ENCODE measurements at places on chromosomes 12 and 14. TPM values are rescaled to one million over a fixed set of nuclear protein-coding genes. Genes with fewer than 3 reads are reported as not detected.
A peak's percentile ranks its signal among the peaks of the same experiment; 100 is the strongest.

The NPFF gene
- not detected for total RNA-seq

The TUNAR gene
- total RNA-seq: not detected

DNA sequence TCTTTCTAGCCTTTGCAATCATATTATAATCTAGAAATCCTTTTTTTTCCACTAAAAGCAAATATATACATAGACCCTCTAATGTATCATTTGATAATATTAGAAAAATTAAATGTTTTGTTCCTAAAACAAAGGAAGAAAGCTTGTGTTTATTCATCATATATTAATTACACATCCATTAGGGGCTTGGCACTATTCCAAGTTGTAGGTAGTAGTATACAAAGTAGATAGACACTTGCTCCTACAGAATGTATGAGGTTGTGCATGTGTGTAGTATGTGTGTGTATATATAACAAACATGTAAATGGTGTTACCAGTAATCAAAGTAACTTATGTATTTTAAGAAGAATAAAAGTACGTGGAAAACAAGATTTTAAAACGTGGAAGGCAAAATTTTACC lies 15.0 kb upstream of the KCNMB4 start:
- no peak for DNase-seq

DNA sequence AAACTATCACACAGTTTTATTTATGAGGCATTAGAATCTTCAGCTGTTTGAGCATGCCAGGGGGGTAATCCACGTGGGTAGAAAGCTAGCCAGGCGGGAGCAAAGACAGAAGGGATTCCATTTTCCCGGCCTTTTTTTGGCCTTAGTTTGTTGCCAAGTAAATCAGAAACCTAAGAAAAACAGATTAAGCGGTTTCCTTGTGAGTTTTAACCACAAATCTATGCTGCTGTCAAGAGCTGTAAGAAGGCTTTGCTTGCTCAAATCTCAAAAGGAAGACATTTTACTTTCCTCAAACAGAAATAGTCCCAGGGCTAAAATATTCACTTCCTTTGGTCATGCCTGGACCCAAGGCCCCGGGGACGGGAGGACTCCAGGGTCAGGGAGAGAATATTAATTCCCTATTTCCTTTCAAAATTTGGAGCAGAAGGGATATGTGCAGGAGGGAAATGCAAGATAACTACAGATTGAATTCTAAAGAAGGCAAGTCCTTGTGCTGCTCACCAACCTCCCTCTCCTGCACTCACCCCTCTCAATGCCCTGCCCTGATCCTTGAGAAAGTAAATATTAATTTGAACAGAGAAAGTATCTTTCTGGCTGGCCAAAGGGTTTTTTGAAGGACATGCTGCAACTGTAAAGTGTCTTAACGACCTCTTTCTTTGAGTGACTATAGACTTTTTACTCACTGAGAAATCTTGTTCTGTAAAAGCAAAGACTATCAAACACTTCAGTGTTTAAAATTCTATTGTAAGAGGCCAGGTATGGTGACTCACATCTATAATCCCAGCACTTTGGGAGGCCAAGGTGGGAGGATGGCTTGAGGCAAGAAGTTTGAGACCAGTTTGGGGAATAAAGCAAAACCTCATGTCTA lies 75.7 kb downstream of the HSD17B6 start:
- DNase-seq: peak; percentile 14

DNA sequence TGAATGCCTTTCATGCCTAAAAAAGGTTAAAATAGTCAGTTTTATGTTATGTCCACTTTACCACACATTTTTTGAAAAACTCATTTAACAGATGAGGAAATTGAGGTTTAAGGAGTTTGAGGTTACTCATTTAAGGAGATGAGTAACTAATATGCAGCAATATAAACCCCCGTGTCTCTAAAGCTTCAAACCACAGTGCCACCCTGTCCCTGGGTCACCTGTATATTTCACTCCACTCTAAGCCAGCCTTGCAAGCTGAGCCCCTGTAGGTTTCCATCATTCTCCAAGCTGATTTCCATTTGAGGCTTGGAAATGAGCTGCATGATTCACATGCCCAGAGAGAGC lies 64.4 kb downstream of the NUAK1 start:
- DNase-seq: no peak

GRCh38 chr14:81324011-81324410 lies 76.1 kb downstream of the STON2 start:
- DNase-seq: no peak

- peak; percentile 6 for DNase-seq
Observed at GRCh38 chr12:104457746-104458693, 1.3 kb downstream of the CHST11 start.

- DNase-seq: peak; percentile 31
Observed at GRCh38 chr14:59363531-59364226, 101.5 kb downstream of the GPR135 start.

DNA sequence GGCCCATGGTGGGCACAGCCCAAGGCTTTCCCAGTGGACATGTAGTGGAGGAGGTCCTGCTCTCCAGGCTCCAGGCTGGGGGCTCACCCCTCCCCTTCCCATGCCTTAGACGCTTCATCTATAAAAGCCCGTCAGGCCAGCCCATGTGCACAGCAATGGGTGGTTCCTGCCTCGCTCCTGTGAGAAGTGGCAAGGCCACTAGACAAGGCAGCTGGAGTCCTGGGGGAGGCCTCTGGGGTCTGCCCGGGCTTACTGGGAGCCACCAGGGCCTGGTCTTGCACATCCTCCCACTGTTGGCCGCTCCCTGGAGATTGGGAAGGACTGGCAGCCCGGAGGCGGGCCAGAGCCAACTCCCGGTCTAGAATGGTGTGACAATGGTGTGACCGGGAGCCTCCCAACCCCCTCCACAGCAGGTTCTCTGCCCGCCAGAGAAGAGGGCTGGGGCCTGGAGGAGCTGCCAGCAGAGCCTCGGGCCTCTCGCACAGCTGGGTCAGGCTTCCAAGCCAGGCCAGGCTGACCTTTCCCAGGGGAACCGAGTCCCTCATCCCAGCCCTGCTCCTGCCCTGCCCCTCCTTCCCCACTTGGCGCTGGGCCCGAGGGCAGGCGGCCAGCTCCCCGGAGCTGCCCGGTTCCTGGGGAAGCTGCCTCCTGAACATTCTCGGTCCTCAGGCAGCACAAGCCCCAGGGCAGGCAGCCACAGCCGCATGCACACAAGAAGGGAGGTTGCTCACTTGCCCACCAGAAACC lies 97.9 kb downstream of the RFLNA start:
- DNase-seq: peak; percentile 94

Data from MG63 (cell line).